Hippocampal formation (tissue), 2 donors: ENCODE measurements at places on chromosomes 6 and 20.

- DNase-seq, result no peak
Observed at GRCh38 chr6:150263765-150264404, 104.9 kb upstream of the IYD start.

GRCh38 chr6:88612631-88613030 is 350.8 kb downstream of the RNGTT start:
- no peak for DNase-seq

GRCh38 chr20:48716086-48716485 is 111.7 kb downstream of the PREX1 start:
- no peak for DNase-seq

- peak; percentile 67 for DNase-seq
Observed at GRCh38 chr6:154928325-154928922, 66.7 kb upstream of the TIAM2 start.
